AG09309 (cell line): ENCODE measurements at places on chromosomes 2 and 18.

DNA sequence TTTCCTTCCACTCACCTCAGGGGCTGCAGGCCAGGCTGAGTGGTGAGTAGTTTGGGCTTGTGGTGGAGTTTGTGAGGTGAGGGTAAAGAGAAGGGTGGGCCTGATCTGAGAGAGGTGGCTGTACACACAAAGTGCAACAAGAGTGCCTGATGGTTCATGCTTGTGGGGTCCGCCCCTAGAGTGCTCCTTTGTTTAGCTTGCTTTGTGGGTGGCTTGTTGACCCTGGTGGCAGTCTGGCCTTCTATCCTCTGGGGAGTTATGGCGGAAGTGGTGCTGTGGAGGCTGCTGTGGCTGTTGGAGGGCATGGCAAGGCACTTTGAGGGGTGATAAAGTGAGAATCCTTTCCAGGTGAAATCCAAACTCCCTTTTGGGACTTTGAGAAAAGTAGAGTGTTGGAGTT lies 10.6 kb downstream of the UBE2F start:
- DNase-seq: no peak

- no peak for DNase-seq
Observed at GRCh38 chr18:32072321-32072720, 19.4 kb upstream of the RNF138 start.

DNA sequence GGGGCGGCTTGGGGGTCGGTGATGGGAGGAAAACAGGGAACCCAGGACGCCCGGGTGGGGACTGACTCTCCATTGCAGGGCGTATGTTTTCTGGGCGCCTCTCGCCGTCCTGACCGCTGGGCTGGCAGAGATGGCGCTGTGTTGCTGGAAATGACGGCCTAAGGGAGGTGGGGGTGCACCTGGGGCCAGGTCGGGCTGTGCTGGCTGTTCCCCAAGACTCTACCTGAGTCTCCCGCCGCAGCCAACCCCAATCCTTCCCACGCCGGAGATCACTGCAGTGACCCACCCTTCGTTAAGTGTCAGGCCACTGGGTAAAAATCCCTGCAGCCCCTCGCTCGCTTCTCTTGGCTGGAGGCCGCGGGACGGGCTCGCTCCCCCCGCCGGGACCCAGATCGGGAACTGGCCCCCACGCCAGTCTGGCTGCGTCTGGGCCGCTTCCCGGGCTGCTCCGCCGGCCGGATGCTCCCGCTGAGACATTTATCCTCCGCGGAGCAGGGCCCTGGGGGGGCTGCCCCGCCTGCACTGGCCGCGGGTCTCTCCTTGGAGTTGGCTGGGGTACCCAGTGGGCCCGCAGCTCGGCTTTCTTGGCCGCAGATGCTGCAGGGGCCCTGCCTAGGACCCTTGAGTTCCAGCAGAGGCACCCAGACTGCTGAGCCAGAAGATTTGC lies 7.8 kb upstream of the ARMC9 start:
- no peak for DNase-seq

DNA sequence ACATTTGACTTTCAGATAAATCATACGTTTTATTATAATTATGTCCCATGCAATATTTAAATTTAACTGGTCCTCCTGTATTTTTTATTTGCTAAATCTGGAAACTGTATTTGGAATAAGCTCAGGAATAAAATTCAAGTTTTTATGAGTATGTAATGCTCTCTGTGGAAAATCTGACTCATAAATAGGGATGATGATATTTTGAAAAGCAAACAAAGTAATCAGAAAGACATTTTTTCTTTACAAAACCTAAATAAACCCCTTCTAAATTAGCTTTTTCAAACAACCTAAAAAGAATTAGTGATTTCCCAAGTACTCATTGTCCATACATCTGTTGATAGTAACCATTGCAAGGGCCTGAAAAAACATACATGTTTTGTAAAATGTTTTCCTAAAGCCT lies 41.1 kb downstream of the ASB1 start:
- DNase-seq: no peak

GRCh38 chr2:42572297-42573081 lies 4.1 kb downstream of the MTA3 start:
- DNase-seq: no peak

DNA sequence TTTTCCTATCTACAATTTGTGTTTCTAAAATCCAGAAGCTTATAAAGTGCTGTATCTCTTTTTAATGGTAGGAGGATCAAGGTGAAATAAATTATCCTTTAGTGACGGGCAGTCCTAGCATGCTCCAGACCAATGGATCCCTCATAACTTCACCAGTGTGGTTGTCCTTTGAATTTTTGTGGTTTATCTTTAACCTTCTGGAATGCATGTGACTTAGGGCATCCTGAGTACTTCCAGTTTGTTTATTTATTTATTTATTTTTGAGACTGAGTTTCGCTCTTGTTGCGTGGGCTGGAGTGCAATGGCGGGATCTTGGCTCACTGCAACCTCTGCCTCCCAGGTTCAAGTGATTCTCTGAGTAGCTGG lies 40.4 kb downstream of the NUP35 start:
- DNase-seq: no peak
